ENCODE measurements at places on chromosomes 12 and 14. TPM values are rescaled to one million over a fixed set of nuclear protein-coding genes. Genes with fewer than 3 reads are reported as not detected.
A peak's percentile ranks its signal among the peaks of the same experiment; 100 is the strongest.

IKZF4 gene
- 2.2 TPM for total RNA-seq

SERPINA9 gene
- total RNA-seq, result not detected

GLT1D1 gene
- not detected for total RNA-seq

KRT75 gene
- total RNA-seq, result not detected

DNA sequence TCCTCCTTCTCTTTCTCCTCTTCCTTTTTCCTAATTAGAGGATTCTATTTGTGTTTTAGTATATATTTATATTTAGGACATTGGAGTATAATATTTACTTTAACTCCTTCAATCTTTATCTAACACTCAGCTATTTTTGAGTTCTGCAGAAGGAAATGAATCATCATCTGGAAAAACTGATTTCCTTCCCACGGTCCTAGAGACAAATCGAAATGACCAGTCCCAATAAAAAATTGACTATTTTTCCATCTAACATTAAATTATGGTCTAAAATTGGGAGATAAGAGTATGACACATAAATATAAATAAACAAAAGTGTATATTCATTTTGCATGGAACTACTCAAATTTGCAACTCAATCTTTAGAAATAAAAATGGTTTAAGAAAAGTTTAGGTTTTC is 167.4 kb downstream of the TMTC3 start:
- DNase-seq, result peak; percentile 75

GRCh38 chr12:132253698-132254480 is 75.5 kb downstream of the GALNT9 start:
- DNase-seq, result no peak

- no peak for DNase-seq
Measured at GRCh38 chr12:70553391-70553859, 83.8 kb downstream of the PTPRB start.

- no peak for DNase-seq
Measured at GRCh38 chr12:15477761-15478160, 155.5 kb downstream of the PTPRO start.

GRCh38 chr14:20631023-20631879 is 10.2 kb downstream of the OR6S1 start:
- DNase-seq, result peak; percentile 64
